ENCODE measurements at places on chromosomes 2 and 18.

- no peak for DNase-seq
Observed at GRCh38 chr2:199756743-199757142, 94.2 kb downstream of the FTCDNL1 start.

GRCh38 chr18:78230911-78231310, 748.7 kb upstream of the SALL3 start:
- no peak for DNase-seq

- DNase-seq = no peak
Observed at GRCh38 chr18:22063102-22063501, 106.3 kb upstream of the GATA6 start.

DNA sequence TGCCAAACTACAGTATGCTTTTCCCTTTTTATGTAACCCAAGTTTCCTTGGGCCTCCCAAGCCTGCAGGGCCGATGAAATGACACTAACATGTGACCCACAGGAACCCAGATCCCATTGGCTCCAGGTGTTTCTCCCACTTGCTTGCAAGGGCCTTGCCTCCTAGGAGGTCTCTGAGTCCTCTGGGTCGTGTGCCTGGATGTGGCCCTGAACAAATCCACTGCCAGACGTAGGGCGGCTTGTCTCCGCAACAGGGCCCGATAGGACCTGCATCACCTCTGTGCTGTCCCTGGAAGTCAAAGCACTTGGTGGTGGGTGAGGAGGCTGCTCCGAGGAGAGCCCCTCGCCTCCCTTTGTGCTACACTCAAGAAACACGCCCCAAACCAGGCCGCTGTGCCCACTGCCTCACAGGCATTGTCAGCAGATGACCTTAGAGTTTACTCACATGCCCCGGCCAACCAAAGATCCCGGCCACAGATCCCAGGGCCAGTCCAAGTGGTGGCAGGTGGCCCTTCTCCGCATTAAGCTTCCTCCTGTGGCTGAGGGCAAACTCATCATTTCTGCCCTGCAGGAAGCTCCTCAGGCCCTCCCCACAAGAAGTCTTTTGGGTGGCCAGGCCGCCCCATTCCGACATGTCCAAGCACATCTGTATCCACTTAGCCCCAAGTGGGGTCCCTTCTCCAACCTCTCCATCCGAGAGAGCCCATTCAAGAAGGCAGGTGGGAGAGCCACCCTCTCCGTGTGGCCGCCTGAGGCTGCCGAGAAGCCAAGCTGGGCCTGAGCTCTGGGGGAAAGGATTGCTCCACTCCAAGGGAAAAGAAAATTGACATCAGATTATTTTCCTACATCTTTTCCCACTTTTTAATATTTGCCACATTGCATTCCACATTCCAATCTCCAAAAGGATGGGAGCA, 76.7 kb downstream of the GFPT1 start:
- DNase-seq = no peak

- DNase-seq = no peak
Observed at GRCh38 chr2:160338901-160339685, 139.0 kb upstream of the ITGB6 start.

- DNase-seq = no peak
Observed at GRCh38 chr18:56207989-56208388, 430.4 kb downstream of the TXNL1 start.

DNA sequence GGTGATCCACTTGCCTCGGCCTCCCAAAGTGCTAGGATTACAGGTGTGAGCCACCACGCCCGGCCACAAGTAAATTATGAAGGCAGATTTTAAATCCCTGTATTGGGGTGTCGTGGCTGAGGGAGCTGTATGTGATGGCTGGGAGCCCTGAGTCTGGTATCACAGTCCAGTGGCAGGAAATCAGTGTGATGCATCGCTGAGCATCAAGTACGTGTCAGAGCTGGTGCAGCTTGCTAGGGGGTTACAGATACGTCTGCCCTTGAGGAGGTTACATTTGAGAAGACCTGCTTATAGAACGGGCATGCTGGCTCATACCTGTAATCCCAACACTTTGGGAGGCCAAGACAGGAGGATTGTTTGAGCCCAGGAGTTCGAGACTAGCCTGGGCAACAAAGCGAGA, 4.3 kb downstream of the ENOSF1 start:
- DNase-seq = no peak

DNA sequence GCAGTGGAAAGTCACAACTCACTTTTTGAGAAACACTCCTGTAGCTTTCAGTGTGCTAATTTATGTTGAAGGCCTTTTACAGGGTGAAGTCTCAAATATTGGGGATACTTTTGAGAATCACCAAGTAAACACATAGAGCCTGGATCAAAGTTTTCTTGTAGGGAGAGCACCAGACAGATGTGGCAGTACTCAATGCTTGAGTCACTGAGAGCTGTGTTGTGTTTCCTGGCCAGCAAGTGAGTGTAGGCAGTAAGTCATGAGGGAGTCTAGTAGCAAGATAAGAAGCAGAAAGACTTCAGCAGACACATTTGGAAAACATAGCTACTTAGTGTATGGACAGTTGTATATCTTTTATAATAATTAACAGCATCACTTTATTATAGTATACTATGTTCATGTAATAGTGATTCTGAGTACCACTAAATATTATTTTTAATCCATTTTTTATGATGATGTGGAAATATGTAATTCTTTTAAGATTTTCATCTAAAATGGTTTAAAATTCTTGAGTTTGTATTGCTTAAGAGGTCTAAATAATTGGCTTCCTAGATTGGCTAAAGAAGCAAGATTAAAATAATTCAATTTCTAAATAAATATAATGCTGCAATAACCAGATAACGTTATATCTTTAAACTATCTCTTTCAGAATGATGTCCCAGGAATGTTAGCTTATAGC, 12.8 kb downstream of the PSMD1 start:
- no peak for DNase-seq

DNA sequence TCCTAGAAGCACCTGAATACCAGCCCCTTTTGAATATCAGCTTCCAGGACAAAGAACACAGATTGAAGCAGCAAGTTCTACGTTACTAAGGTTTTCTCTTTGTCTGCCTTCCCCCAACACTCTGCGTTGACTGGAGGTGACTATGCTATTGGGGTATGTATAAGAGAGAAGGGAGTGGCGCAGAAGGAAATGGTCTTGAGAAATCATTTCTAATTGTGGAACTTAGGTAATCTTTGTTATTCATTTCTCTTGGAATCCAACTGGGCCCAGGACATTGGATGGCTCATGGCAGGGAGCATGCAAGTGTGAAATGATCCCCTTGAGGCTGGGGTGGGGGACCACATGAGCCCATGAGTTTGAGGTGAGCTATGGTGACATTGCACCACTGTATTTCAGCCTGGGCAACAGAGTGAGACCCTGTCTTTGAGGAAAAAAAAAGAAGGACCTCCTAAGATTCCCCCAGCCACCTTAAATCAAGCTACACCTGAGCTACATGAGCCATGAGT, 29.7 kb downstream of the XDH start:
- DNase-seq = no peak

DNA sequence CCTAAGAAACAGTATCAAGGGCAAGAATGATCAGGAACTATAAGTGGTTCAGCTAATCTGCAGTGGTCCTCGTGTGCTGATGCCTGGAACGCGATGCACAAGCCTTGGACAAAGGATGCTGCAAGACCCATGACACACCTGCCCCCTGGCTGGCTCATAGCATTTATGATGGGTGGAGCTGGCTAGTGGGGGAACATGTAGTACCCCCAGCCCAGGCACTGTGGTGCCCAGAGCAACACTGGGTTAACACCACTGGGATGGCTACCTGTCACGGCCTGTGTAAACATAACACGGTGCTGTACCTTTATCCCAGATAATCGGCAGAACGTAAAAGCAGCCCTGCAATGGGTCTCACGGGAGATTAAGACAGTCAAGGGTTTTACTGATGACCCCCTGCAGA, 60.3 kb upstream of the PEX13 start:
- no peak for DNase-seq

DNA sequence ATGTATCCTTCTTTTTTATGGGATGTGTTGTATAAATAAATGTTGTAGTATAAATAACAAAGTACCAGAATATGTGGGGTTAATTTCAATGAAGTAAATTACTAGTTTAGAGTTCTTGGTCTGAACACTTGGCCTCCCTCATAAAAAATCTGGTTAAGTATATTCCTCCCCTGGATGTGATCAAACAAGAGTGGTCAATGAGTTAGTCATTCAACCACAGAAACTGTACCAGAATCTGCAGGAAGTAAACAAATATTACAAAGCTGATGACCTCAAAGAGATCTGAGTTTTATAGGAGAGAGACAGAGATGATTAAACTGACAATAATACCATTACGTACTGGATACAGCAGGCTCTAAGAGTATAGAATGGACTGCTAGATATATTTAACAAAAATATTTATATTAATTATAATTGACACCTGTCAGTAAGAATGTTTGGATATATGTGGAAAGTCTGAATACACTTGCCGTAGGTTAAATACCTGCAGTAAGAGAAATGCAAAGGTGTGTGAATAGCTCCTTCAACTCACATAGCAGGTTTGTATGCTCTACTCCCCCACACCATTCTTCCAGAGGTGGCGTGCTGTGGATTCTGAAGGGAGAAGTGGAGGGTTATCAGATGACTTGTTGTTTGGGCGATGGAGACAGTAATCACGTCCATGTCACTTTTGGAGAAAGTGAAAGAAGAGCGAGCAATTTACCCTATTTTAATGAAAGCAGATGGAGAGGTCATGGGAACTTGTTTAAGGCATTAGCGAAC, 108.3 kb upstream of the LRATD1 start:
- DNase-seq = no peak

- no peak for DNase-seq
Observed at GRCh38 chr18:74633652-74634352, 36.1 kb downstream of the ZNF407 start.

GRCh38 chr2:180542511-180542910, 437.9 kb upstream of the UBE2E3 start:
- DNase-seq = no peak

GRCh38 chr2:66441581-66442320, 6.8 kb downstream of the MEIS1 start:
- no peak for DNase-seq

GRCh38 chr18:75497576-75498235, 70.2 kb upstream of the SMIM21 start:
- no peak for DNase-seq

- DNase-seq = no peak
Observed at GRCh38 chr2:144567745-144568144, 47.8 kb upstream of the ZEB2 start.

DNA sequence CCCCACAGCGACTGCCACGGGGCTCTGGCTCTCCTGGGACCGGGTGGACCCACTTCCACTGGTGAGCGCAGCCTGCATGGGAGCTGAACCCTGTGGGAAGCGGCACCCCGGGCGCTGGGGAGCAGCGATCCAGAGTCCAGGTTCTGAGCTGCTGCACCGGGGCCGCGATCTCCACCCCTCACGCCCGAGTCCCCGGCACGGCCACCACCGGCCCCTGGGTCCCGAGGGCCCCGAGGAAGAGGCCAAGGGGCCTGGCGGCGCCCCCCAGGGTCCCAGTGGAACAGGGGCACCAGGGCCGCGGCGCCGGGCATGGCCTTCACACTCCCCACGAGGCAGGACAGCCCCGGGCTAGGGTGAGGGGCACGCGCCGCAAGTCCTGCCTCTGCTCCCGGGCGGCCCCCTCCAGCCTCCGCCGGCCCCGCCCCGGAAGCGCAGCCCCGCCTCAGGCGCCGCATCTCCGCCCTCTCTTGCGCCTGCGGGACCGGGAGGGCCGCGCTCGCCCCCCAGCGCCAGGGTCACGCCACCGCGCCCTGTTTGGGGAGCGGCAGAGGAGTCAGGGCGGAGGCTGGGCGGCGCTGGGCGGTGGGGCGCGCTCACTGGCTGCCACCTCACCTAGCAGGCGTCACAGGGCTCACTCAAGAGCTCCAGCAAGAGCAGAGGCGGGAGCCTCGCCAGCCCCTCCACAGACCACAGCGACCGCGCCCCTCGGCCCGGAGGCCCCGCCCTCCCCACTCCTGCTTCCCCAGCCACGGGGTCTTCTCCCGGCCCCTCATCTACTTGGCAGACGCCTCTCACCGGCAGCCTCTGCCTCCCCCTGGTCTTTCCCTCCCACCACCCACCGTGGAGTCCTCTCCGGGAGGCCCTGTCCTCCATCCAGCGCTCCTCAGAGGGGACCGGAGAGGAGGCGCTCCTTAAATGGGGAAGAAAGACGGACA, 26.8 kb downstream of the THAP4 start:
- DNase-seq = peak; percentile 92

GRCh38 chr2:142983174-142983573, 105.7 kb downstream of the KYNU start:
- DNase-seq = no peak
